ENCODE measurements at places on chromosomes 1 and 21. TPM values are rescaled to one million over a fixed set of nuclear protein-coding genes. Genes with fewer than 3 reads are reported as not detected.

PYHIN1 gene
- 23.9 TPM for total RNA-seq

CD34 gene
- total RNA-seq: not detected

BSND gene
- total RNA-seq: not detected

FAM163A gene
- total RNA-seq: not detected

MCOLN2 gene
- 103 TPM for total RNA-seq

FASLG gene
- total RNA-seq: 45.8 TPM

DNA sequence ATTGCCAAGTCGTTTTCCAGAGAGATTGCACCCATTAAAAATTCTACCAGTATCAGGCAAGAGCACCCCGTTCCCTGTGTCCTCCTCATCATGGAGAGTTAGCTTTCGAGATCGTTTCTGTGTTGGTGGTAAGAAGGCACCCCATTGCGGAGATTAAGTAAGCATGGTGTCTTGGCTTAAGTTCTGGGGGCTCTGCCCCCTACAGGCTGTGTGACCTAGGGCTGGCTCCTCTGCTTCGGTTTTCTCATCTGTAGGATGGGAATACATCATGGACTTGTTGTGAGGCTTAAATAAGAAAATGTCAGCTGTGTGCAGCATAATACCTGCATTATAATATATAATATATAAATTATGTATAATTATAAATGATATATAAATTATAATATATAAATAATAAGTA lies 36.8 kb upstream of the TENT5C start:
- no peak overlapping the region for H3K4me3 ChIP-seq
- no peaks in the 10 kb centered on the region for H3K36me3 ChIP-seq
- DNase-seq: no peak
- no peak overlapping the region for H3K27ac ChIP-seq
- no peaks in the 10 kb centered on the region for H3K27me3 ChIP-seq
- peaks cover 16% of the 10 kb centered on the region for H3K4me1 ChIP-seq

DNA sequence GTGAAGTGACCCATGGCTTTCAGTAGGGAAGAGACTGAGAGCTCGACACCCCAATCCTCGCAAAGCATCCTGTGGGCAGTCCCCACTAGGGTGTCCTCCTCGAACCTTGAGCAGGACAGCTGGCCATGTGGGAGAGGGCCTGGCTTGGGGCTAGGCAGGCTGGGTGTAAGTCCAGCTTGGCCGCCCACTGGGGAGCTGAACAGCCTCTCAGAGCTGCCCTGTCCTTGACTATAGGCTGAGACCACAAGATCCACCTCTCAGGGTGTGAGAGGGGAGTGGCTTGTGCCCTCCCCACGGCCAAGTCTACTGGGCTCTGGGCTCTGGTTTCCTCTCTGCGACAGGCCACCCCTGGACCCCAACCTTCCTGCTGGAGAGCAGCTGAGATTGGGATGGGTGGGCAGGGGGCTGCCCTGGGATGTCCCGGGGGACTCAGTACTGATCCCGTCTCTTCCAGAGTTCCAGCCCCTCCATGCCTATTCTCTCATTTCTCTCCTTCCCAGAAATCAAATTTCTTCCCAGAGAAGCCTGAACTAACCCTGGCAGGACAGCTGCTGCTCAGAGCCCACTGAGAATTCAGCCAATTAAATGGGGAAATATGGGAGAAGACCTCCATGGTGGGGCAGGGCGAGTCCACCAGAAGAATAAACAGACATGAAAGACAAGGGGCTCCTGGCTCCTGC lies 282.9 kb downstream of the PTPRU start:
- H3K27ac ChIP-seq: no peak overlapping the region
- H3K4me3 ChIP-seq: no peak overlapping the region
- H3K4me1 ChIP-seq: no peaks in the 10 kb centered on the region
- H3K27me3 ChIP-seq: no peaks in the 10 kb centered on the region
- no peak for DNase-seq
- no peaks in the 10 kb centered on the region for H3K36me3 ChIP-seq

GRCh38 chr1:41792485-41792770 lies 126.3 kb downstream of the HIVEP3 start:
- H3K36me3 ChIP-seq: no peaks in the 10 kb centered on the region
- H3K4me1 ChIP-seq: peaks cover 36% of the 10 kb centered on the region
- H3K27me3 ChIP-seq: no peaks in the 10 kb centered on the region
- H3K27ac ChIP-seq: no peak overlapping the region

GRCh38 chr1:14522926-14523241 lies 75.6 kb upstream of the KAZN start:
- no peak for DNase-seq
- H3K36me3 ChIP-seq: no peaks in the 10 kb centered on the region
- H3K27ac ChIP-seq: no peak overlapping the region
- no peaks in the 10 kb centered on the region for H3K27me3 ChIP-seq
- no peaks in the 10 kb centered on the region for H3K4me1 ChIP-seq

DNA sequence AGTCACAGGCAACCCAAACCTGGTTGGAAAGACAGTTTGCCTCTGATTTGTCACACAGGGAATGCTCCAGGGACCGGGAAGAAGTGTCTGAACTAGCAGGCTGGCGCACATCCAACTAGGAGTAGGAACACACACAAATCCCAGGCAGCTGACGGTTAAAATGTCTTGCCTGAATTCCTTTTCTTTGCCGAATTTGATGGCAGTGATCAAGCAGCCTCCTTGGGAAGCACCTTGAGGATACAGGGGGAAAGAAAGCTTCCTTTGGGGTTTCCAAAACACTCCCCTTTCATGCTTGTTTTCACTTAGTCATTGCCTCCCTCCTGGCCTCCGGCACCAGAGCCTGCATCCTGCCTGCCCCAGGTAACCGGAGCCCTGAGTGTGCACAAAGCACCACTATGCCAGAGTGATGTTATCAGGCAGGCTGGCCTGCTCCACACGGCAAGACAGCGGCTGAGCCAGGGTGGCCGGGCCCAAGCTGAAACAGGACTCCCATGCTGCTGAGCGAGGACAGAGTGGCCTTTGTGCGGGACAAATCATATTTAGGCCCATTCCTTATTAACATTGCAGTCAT lies 193.8 kb downstream of the LMX1A start:
- H3K36me3 ChIP-seq: no peaks in the 10 kb centered on the region
- H3K4me1 ChIP-seq: no peaks in the 10 kb centered on the region
- no peak overlapping the region for H3K4me3 ChIP-seq
- no peaks in the 10 kb centered on the region for H3K27me3 ChIP-seq

DNA sequence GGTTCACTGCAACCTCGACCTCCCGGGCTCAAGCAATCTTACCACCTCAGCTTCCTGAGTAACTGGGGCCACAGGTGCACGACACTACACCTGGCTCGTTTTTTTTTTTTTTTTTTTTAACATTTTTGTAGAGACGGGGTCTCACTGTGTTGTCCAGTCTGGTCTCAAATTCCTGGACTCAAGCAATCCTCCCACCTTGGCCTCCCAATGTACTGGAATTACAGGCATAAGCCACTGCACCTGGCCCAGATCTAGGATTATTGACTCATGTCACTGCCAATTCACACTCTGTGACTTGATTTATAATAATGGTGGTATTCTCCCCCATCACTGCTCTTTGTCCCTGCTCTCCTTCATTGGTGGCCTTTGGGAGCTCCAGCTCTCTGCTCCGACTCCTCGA lies 145.1 kb downstream of the PTPRU start:
- H3K4me3 ChIP-seq: no peak overlapping the region
- no peak for DNase-seq
- H3K36me3 ChIP-seq: no peaks in the 10 kb centered on the region

- H3K4me3 ChIP-seq: no peak overlapping the region
- H3K4me1 ChIP-seq: no peaks in the 10 kb centered on the region
- peak; percentile 48 for DNase-seq
- no peaks in the 10 kb centered on the region for H3K27me3 ChIP-seq
- no peak overlapping the region for H3K27ac ChIP-seq
- no peaks in the 10 kb centered on the region for H3K36me3 ChIP-seq
These were observed 26.2 kb upstream of the DYNLT5 start for GRCh38 chr1:66725885-66726665.

DNA sequence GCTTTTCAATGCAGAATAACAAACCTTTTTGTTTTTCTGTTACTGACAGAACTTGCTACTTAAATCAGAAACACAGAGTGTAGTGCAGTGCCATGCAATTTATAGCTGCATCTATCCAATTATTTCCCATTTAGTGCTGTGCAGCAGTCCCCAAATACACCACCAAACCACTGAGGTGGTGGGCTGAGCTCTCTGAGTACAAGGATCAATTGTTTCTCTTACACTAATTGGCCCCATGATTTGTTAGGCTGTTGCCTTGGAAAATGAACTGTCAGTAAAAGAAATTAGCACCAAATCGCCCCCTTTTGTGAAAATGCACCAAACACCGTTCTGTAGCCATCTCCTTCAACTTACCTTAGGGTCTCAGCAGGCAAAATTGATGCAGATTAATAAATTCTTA lies 118.9 kb upstream of the C8B start:
- H3K36me3 ChIP-seq: no peaks in the 10 kb centered on the region
- H3K27me3 ChIP-seq: no peaks in the 10 kb centered on the region
- no peak overlapping the region for H3K4me3 ChIP-seq
- no peak for DNase-seq
- H3K4me1 ChIP-seq: no peaks in the 10 kb centered on the region

DNA sequence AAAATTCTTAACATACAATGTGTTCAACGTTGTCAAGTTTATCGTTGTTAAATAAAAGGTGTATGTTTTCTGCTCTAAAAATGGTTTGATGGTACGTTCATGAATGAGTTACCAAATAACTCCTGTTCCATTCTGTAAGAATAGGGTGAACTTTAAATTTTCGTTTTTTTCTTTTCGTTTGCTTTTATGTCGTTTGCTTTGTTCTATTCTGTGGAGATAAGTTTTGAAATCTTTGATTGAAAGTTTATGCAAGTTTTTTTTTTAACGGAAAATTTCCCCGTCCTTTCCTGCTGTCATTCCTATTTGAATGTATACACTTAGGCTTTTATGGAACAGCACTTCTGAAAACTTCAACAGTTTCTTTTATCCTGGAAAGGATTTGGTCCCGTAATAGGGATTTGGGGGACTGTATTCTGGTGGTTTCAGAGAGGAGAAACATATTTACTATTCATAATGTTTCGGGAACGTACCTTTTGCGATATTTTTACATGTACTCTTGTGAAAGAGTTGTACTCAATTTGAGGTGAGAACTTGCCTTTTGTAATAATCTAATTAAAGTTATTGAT lies 1.7 kb downstream of the DR1 start:
- H3K4me1 ChIP-seq: peaks cover 30% of the 10 kb centered on the region
- no peaks in the 10 kb centered on the region for H3K36me3 ChIP-seq
- H3K4me3 ChIP-seq: peak overlapping the region; percentile 92
- H3K27me3 ChIP-seq: no peaks in the 10 kb centered on the region
- peak overlapping the region; percentile 94 for H3K27ac ChIP-seq

GRCh38 chr1:21302747-21303715 lies 12.8 kb upstream of the ECE1 start:
- no peak for DNase-seq
- H3K27ac ChIP-seq: no peak overlapping the region
- no peak overlapping the region for H3K4me3 ChIP-seq

- peaks cover 25% of the 10 kb centered on the region for H3K4me1 ChIP-seq
- no peaks in the 10 kb centered on the region for H3K27me3 ChIP-seq
- no peaks in the 10 kb centered on the region for H3K36me3 ChIP-seq
- H3K4me3 ChIP-seq: peak overlapping the region; percentile 59
- no peak for DNase-seq
These were observed 1.4 kb upstream of the KLHL21 start for GRCh38 chr1:6603915-6604558.

DNA sequence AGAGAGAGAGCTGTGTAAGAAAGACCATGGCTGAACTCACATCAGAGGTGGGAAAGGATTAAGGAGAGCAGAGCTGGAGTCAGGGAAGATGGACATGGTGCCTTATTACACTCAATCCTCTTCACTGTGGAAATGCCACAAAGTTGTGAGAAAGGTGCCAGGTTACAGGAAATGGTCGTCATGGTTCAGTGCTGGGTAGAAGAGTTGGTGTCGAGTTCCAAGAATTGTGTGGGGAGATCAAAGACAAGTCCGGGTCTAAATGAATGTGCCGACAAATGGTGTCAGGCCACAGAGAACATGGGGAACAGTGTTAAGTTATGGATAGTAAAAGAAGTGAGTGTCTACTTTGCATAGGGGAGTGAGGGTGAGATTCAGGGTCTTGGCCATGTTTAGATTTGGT lies 40.9 kb downstream of the LAMC2 start:
- no peak overlapping the region for H3K27ac ChIP-seq
- DNase-seq: no peak
- H3K4me1 ChIP-seq: no peaks in the 10 kb centered on the region
- no peak overlapping the region for H3K4me3 ChIP-seq
- H3K36me3 ChIP-seq: no peaks in the 10 kb centered on the region
- H3K27me3 ChIP-seq: no peaks in the 10 kb centered on the region

DNA sequence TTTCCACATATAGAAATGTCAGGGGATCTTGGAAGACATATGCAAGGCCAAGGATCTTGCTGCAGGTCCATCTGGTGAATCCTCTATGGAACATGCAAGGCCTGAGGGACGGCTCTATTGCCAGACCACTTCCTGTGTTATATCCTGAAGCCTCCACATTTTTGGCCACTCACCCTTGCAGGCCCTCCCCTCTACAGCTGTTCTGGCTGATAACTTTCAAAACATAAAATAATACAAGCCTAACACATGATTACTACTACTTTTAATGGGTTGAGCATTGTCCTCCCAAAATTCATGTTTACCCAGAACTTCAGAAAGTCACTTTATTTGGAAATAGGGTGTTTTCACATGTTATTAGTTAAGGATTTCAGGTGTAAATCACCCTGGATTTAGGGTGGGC lies 18.5 kb upstream of the LYPLAL1 start:
- DNase-seq: no peak
- H3K27me3 ChIP-seq: no peaks in the 10 kb centered on the region
- H3K4me1 ChIP-seq: no peaks in the 10 kb centered on the region
- H3K36me3 ChIP-seq: no peaks in the 10 kb centered on the region
- H3K27ac ChIP-seq: no peak overlapping the region

DNA sequence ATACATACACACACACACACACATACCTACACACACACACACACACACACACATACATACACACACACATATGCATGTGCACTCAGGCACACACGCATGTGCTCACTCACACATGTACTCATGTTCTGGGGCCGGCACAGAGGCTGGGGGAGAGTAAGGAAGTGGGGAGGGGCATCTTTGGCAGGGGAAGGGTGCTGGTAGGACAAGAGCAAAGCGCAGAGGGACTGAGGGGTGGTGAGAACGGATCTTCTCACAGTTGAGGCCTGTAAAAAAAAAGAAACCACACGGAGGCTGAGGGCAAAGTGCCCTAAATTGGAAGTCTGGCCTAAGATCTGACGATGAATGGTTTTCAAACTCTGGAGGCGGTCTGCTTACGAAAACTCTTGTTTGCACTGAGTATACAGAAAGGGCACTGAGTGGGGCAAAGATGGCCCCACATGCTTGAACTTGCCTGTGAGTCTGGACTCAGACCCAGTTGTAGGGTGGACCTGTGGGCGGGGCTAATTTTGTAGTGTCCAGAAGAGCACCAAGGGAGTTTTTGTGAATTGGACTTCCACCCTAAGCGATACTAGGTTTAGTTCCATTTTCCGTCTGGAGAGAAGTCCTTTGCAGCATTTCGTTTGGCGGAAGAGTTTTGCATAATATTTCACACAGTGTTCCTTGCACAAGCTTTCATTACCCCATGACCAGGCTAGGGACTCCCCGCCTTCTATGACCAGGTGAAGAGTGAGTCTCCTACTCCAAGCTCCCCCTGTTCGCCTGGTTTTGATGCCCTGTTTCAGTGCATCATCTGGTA lies 79.3 kb upstream of the LYST start:
- no peaks in the 10 kb centered on the region for H3K4me1 ChIP-seq
- DNase-seq: no peak
- H3K27me3 ChIP-seq: no peaks in the 10 kb centered on the region
- H3K4me3 ChIP-seq: no peak overlapping the region
- H3K27ac ChIP-seq: no peak overlapping the region

GRCh38 chr1:151472856-151473731 lies 13.8 kb upstream of the POGZ start:
- H3K4me1 ChIP-seq: no peaks in the 10 kb centered on the region
- H3K36me3 ChIP-seq: no peaks in the 10 kb centered on the region
- no peak for DNase-seq

Data from CD8-positive, alpha-beta memory T cell (primary cell).